AG04450 (cell line): ENCODE measurements at places on chromosomes 12 and 14. TPM values are rescaled to one million over a fixed set of nuclear protein-coding genes. Genes with fewer than 3 reads are reported as not detected.

DNA sequence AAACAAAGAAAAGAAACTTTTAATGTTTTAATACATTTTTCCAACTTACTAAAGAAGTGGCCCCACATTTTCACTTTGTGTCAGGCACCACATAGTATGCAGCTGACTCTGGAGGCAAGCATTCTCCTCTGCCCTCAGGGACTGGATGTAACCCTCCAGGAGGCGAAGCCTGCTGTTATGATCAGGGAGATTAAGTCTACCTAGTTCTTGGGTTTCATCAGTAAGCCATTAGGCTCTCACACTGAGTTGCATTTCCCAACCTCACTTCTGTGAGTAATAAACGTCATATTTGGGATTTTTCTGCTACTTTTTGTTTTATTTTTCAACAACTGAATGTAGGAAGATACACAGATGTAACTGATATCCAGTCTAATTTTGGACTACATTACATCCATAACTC lies 101.2 kb upstream of the LRFN5 start:
- DNase-seq, result no peak

- no peak for DNase-seq
Measured at GRCh38 chr12:2834581-2835491, at the start of gene NRIP2. Gene NRIP2 (minus strand): TSS chr12:2835035. CDS start chr12:2834983, 52 bp downstream.

GRCh38 chr12:88717188-88717587 lies 136.9 kb upstream of the KITLG start:
- DNase-seq, result no peak

FOXJ2 gene
- 5.7 and 6.3 TPM in 2 replicates for polyA plus RNA-seq

DNA sequence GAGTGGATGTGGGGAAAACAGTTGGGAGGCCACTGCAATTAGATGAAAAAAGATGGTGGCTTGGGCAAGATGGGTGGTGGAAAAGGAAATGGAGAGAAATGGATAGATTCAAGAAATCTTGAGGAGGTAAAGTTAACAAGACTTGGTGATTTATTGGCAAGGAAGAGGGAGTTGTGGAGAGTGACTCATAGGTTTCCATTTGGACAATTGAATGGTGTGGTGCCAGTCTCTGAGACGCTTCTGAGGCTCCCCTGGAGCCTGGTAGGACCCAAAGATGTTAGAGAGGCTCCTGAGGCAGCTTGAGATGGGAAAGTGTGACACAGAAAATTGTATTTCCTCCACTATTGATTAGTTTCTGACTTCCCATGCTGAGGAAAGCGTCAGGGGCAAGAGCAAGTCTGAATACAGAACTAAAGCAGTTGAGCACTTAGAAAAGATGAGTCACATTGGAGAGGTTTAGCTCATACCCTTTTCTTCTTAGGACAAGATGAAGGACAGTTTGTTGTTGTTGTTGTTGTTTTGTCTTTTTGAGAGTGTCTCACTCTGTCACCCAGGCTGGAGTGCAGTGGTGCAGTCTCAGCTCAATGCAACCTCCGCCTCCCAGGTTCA lies 4.5 kb downstream of the PRPF40B start:
- no peak for DNase-seq

VSX2 gene
- polyA plus RNA-seq, result not detected in 2 replicates

CLEC9A gene
- polyA plus RNA-seq, result not detected in 2 replicates

DNA sequence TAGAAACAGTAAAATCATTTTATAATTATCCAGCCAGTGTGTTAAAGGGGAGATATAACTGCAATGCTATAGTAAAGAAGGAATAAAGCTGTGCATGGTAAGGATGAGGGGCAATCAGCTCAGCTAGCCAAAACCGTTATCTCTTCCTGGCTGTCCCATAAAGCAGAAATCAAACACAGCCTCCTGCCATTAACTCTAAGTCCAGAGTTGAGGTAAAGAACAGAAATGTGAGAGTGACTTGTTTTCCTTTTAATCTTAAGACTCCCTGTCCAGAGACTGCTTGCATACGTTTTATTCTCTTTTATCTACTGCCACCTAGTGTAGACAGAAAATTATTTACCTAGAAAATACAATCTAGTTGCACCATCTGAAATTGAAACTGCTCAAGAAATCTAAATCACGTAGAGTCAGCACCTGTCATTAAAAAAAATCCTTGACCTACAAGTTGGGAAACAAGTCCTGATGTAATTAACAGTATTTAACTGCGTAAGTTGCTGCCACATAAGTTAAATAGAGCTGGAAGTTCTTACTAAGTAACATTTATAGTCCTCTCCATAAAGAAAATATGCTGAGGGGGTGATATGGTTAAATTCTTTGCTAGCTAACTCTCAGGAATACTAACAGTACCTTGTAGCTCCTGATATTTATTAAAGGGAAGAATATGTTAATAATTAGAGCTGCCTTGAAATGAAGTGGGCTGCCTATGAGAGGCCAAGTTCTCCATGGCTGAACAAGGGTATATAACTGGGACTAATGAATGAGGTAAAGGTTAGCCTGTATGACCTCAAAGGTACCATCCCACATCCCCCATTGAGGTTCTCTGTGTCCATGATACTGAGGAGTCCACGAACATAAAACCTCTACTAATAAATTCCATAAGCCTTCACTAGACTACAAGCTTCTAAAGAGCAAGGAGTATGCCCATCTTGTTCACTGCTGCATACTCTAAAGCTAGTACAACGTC lies 62.7 kb downstream of the GALNT4 start:
- DNase-seq, result peak; percentile 58

GRCh38 chr12:100372853-100373640 lies 16.2 kb downstream of the SLC17A8 start:
- no peak for DNase-seq

KRT79 gene
- 0.04 TPM in 1 of 2 replicates, not detected in the other for polyA plus RNA-seq

DNA sequence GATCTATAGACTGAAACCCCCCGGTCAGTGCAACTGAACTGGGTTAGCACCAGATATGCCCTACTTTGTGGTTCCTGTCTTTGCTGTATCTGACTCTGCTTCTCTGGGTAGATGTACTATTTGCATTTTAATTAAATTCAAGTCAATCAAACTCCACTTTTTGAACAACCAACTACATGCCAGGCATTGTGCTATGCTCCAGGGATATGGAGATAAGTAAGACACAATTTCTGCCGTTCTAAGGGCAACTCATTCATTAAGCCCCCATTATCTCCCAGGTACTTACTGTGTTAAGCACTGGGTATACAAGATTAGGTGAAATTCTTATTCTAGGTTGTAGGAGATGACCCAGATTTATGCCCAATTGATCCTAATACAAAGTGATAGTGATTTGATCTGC lies 62.7 kb upstream of the JDP2 start:
- DNase-seq, result no peak

GRCh38 chr14:93970965-93971634 lies 5.3 kb downstream of the ASB2 start:
- DNase-seq, result no peak

TAS2R14 gene
- 2.1 and 3.2 TPM in 2 replicates for polyA plus RNA-seq

APOF gene
- polyA plus RNA-seq, result not detected in 2 replicates

GRCh38 chr12:29032446-29032845 lies 116.6 kb upstream of the FAR2 start:
- no peak for DNase-seq

CLEC4C gene
- not detected in 2 replicates for polyA plus RNA-seq

DNA sequence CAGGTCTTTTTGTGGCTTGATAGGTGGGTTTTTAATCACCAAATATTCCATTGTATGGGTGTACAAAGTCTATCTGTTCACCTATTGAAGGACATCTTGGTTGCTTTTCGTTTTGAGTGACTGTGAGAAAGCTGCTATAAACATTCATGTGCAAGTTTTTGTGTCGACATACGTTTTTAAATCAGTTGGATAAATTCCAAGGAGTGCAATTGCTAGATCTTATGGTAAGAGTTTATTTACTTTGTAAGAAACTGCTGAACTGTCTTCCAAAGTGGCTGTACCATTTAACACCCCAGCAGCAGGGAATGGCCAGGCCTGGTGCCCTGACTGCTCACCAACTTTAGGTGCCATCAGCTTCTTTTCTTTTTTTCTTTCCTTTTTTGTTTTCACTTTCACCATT lies 45.5 kb upstream of the C14orf180 start:
- DNase-seq, result no peak

- no peak for DNase-seq
Measured at GRCh38 chr14:105026033-105026785, 5.3 kb upstream of the CDCA4 start.

HSPB8 gene
- polyA plus RNA-seq, result 27.1 and 34.3 TPM in 2 replicates

DNA sequence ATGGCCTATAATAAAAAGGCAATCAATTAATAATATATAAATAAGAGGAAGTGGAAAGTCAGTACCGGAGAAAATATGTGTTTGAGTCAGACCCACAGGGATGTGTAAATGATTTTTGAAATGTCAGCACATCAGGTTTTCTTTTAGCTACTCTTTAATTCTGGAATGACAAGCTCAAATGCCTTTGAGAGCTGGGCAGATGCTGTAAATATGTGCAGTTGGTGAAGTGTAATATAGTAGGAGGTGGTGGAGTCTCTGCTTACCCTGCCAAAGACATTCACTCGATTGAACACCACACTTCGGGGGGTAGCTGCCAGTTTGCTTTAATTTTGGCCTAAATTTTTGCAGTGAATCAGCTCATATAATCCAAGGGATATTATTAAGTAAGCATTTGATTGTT lies 93.0 kb downstream of the PLEKHA5 start:
- no peak for DNase-seq

- no peak for DNase-seq
Measured at GRCh38 chr12:10235761-10236631, 23.3 kb downstream of the GABARAPL1 start.

CSRP2 gene
- polyA plus RNA-seq, result 95.9 and 108 TPM in 2 replicates

DNA sequence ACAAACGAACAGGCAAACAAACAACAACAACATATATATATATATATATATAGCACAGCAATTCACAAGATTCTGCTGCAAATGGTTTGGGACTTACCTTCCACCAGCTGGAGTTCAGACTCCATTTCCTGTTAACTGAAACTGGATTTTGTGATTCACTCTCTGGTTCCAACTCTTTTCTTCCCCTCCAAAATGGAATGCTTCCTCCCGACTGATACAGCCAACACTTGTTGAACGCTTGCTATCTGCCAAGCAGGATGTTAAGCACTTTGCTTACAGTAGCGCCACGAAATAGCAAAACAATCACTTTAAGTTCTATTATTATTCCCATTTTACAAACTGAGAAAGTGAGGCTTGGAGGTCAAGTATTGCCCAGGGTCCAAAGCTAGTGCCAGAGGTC lies 116.0 kb upstream of the TMEM132C start:
- no peak for DNase-seq

- no peak for DNase-seq
Measured at GRCh38 chr12:77965790-77966189, 135.1 kb downstream of the NAV3 start.

TMEM52B gene
- polyA plus RNA-seq, result 7.2 and 8.3 TPM in 2 replicates

DNA sequence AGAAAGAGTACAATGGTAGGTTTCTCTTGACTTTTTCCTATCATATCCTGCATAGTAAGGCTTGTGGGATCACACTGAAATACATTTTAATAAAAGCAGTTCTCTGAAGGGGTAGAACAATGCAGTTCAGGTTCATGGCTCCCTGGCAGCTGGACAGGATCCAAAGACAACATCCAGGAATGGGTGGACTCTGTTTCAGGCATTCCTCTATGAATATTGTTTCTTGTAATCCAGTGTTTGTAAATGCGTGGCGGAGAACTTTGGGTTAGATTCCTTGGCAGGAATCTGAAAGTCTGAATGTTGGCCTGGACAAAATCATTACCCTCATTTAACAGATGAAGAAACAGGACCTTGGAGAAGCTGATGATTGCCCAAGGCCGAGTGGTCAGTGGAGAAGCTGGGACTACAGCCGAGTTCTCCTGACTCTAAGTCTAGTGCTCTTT lies 43.5 kb downstream of the SYNE2 start:
- no peak for DNase-seq

- DNase-seq, result no peak
Measured at GRCh38 chr12:102376181-102376747, 104.1 kb downstream of the IGF1 start.

DNA sequence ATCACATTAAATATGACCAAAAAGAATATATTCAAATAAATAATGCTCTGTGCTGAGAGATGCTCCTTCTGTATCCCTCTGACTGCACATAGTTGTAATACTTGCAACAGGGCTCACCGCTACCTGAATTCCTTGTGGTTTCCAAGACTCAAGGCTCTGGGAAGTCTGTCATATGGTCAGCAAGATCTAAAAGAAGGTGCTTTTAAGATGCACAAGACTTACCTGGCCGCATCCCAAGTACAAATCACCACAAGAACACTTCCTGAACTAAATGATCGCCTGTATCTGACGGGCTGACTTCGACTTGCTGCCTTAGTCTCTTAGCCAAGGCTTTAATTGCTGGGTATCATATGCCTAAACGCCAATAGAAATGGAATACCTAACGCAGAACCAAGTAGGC lies 67.2 kb downstream of the HECTD4 start:
- no peak for DNase-seq

ERBB3 gene
- polyA plus RNA-seq, result 1.7 and 2.1 TPM in 2 replicates

GRCh38 chr12:45303945-45304344 lies 88.0 kb downstream of the ANO6 start:
- DNase-seq, result no peak

- peak; percentile 65 for DNase-seq
Measured at GRCh38 chr14:68547305-68548193, 245.3 kb downstream of the ZFP36L1 start.

NR1H4 gene
- not detected in 2 replicates for polyA plus RNA-seq
